ENCODE measurements at places on chromosomes 16 and 17.

- DNase-seq, result no peak
These were observed 42.4 kb downstream of the NXPH3 start for GRCh38 chr17:49618028-49618611.

GRCh38 chr17:77117415-77117814 lies 23.4 kb upstream of the SEC14L1 start:
- DNase-seq, result no peak

DNA sequence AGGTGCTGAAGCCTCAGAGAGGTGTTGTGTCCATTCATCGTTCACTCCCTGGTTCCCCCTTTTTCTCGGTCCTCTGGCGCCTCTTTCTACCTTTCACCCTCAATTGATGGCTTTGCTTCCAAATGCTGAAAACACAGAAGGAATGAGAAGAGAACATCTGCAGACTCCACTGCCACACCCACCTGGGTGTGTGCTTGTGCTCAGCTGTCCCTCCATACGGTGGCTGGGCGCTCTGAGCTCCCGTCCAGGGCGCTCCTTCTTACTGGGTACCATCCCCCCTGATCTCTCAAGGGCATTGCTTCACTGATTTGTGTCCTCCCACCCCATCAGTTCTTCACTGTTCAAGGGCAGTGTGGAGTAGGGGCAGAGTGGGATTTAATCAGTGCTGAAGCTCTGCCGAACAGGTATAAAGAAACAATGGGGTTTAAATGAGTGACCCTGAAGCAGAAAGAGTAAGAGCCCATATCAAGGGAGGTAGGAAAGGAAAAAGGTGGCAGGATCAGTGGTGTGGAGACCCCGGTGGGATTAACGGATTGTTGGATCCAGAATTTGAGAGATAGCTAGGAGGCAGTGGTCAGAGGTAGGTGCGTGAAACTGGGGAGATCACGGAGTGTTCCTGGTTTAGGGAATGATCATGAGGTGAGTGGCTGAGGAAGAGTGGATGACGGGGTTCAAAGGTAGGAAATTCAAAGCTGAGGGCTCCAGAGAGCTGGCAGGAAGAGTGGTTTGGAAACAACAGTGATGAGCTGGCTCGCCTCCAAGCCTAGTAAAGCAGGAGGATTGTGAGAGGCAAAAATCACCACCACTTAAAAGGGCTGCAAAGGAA lies 40.8 kb downstream of the MRTFB start:
- DNase-seq, result no peak

GRCh38 chr16:10865991-10866966 lies 10.7 kb upstream of the CIITA start:
- DNase-seq, result no peak

DNA sequence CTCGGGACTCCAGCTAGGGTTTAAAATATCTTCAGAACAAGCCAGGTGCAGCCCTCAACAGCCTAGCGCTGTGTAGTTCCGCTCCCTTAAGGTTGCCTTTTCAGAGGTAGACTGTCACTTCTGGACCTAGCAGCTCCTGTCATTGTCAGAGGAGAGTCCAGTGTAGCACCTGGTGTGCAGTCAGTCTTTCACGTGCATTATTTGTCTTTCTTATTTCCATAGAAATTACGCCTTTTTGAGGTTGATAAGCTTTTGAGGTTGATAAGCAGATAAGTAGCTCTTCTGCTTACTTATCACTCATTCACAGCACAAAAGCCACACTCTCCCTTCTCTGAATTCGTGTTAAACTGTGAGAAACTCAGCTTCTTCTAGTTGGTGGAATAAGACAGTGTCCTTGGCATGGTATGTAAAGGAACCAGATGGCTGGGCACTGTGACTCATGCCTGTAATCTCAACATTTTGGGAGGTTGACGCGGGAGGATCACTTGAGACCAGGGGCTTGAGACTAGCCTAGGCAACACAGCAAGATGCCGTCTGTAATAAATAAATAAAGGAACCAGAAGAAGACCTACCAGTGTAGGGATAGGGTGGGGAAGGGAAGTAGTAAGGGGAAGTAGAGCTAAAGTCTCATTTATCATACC lies 10.2 kb downstream of the EEF2K start:
- no peak for DNase-seq

- no peak for DNase-seq
These were observed 352.3 kb upstream of the EEF2KMT start for GRCh38 chr16:5449901-5450300.

DNA sequence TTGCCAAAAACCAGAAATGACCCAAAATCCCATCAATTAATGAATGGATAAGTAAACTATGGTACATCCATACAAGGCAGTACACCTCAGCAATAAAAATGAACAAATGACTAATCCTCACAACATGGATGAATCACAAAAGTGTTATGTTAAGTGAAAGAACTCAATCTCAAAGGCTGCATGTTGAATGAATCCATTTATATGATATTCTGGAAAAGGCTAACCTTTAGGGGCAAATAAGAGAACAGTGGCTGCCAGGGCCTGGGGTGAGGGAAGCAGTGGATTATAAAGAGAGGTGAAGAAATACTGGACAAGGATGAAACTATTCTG lies 46.1 kb upstream of the MSI2 start:
- no peak for DNase-seq

DNA sequence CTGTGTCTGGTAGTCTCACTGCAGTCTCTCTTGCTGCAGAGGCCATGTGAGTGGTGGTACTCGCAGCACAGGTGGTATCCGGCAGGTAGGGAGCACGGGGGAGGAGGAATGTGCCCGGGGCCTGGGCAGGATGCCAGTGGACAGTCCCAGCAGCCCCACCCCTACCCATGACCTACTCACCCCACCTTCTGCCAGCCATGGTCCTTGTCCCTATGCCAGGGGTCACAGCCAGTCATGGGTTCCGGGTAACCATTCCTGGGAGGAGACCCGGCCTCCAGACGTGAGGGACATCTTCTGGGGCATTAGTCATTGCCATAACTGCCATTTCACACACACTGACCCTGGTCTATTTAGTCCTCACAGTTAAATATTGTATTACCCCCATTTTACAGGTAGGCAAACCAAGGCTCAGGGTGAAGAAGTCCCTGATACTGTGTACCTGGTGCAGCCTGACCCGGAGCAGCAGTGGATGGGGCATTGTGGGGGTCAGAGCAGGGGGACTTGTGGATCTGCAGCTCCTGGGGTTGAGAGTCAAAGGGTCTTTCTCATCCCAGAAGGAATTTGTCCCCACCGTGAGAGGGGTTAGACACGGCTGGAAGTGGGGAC lies 58.8 kb upstream of the TAC4 start:
- no peak for DNase-seq

GRCh38 chr17:60594734-60595133 lies 5.3 kb upstream of the PPM1D start:
- DNase-seq, result no peak

GRCh38 chr16:4660454-4661007 lies 32.8 kb upstream of the NUDT16L1 start:
- DNase-seq, result peak; percentile 85

Data from stimulated activated CD4-positive, alpha-beta T cell treated with anti-CD3 and anti-CD28 coated beads, Interleukin-4, amount 100 ng/mL, for 4 hours (primary cell).